ENCODE measurements at places on chromosomes 1 and 21. TPM values are rescaled to one million over a fixed set of nuclear protein-coding genes. Genes with fewer than 3 reads are reported as not detected.

TNNT2 gene
- polyA plus RNA-seq = 20.8 TPM

DNA sequence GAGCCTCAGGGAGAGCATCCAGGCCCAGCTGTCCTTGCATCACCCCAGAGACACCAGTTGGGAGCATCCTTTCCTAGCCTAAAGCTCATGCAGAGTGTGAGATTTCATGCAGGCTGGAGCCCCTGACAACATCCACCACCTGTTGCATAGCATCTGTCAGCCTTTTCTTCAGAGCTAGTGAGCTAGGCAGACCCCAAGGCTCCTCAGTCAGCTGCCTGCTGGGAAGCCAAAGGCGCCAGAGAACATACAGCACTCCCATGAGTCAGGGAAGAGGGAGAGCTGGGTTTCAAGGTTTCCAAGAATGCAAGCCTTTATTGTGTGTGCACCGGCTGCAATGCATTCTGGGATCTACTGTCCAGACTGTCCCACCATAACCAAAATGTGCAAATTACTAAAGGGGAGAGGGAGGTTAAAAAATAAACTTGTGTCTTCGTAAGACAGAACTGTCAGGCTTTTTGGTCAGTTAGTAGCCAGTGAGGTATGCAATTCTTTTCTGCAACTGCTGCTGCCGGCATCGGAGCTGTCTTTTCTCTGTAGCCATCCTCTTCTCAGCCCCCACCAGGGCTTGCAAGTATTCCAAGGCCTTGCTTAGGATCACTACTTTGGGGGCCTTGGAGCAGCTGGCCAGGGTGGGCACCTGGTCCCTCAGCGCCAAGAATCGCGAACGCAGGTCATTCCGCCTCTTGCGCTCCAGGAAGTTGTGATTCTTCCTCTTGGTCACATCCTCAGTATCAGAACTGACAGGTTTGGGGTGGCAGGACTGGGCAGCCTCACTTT, 4.6 kb downstream of the MYCL start:
- DNase-seq = no peak

DNA sequence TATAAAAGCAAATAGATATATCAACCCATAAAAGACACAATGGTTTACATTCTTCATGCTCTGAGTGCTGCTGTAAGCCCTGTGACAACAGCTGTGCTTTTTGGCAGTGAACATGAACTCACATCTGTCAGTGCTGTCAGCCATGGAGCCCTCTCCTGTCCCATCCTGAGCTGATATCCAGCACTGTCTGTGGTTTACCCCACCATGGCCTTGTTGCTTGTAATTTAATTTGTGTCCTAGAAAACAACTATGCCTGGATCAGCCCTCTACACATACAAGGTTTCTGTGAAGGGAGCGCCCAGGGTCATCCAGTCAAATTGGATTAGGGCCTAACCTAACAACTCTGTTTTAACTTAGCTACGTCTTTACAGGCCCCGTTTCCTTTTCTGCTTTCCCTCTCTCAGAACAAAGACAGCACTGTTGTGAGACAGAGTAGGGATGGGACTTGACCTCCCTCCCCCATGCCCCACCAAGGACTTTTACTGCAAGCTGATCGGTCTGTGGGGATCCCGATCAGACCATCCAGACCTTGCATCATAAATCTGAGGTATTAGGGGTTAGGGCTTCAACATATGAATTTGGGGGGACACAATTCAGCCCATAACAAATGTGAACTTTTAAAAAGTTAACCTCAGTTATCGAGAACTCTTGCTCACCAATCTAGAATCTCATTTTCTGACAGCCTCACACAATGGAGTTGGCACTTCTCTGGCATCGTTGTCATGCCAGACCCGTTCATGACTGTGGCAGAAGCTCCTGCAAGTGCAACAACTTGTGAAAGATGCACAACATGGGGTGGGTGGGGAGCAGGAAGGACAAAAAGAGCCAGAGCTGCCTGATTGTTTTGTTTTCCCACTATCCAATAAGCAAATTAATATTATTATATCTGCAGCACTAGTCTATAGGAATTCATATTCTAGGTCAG, 16.4 kb upstream of the SLC44A3 start:
- no peak for DNase-seq

DNA sequence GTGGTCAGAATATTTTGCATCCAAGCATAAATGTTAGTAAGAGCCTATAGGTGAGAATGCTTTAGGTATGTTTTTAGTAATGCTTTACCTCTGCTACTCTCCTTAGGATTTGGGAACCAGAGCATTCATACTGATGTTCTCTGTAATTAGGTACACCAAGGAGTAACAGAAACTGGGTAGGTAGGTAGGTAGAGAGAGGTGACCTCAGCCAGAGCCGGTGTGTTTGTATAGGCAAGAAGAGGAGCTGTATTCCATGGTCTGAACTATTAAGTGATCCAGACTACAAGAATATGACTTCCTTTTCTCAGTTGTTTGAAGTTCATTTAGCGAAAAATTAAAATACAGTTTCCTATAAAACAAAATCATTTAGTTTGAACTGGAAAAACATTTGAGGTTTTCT, 108.5 kb downstream of the SDCCAG8 start:
- DNase-seq = no peak

MAN1C1 gene
- 21.2 TPM for polyA plus RNA-seq

KRTAP19-1 gene
- not detected for polyA plus RNA-seq

DNA sequence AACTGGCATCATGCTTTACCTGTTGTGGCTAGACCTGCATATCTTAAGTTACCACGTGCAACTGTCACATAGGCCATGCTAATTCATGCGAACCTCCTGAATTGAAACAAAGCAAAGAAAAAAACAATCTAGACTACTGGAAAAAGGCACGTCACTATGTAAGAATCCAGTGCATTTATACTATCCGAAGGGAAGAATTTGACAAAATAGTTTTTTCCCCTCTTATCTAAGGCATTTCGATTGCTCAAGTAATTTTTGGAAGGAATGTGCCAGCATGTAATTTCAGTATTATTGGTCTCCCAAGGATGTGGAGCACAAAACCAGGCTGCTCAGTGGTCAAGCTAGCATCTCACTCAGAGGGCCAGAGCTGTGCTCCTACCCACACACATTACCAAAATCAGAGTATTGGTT, 31.5 kb upstream of the C1orf198 start:
- DNase-seq = no peak

DNA sequence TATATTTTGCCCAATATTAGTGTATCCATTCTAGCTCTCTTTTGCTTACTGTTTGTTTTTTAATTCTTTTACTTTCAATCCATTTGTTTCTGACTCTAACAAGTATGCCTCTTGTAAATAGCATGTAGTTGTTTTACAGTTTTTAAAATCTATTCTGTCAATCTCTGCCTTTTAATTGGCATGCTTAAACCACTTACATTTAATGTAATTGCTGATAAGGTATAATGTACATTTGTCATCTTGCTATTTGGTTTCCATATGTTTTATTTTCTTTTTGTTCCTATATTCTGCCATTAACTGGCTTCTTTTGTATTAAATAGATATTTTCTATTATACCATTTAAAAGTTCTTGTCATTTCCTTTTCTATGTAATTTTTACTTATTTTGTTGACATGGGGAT, 16.2 kb upstream of the MAB21L3 start:
- no peak for DNase-seq

CAPN9 gene
- polyA plus RNA-seq = 13.5 TPM

S100B gene
- 19.8 TPM for polyA plus RNA-seq

PSMG1 gene
- polyA plus RNA-seq = 56.6 TPM

- no peak for DNase-seq
Measured at GRCh38 chr1:101995984-101996745, 561 bp downstream of the OLFM3 start.

DNA sequence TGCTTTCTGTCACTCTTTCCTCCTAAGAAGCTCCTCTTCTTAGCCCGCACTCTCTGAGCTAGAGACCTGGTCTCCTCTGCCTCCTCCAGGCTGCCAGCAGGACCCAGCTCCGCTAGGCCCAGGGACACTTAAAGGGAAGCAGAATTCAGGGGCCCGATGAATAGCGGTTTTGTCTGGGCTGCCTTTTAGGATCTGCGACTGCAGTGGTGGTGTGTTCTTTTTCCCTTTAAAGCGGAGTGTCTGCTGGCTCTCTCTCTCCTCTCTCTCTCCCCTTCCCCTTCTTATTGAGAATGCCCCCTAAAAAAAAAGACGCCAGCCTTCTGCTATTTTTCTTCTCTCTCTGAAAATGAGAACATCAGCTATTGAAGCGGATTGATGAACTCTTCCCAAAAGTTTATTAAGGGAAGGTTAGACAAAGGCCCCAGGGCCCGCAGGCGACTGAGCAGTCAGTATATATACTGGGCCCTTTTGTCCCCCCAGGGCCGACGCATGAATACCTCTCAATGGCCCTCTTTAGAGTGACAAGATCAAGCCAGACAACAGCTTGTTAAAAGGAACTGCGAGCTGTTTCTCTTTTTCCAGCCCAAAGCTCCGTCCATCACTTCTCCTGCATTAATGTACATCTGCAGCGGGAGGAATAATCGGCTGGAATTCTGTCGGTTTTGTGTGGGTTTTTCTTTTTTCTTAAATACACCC, 27.0 kb downstream of the PAX7 start:
- no peak for DNase-seq

GRCh38 chr1:24294228-24294672, 24.9 kb upstream of the GRHL3 start:
- no peak for DNase-seq

PIGC gene
- polyA plus RNA-seq = 30.6 TPM

DNA sequence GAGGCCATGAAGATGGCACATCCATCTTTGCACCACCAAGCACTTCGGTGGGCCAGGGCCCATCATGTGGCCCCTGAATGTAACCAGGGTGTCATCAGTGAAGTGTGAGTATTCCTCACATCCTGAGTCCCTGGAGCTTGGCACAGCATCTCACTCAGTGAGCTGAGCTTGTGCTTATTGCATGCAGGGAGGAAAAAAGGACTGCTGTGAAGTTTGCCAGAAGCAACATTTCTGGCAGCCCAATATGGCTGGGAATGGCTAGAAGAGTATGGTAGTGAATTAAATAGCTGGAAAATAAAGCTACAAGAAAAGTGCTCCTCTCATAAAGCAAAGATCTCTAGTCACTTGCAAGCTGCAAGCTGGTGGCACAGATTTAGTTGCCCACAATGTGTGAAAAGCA, 109.3 kb downstream of the TNFSF18 start:
- DNase-seq = no peak

IGFN1 gene
- 0.42 TPM for polyA plus RNA-seq

GRCh38 chr1:24417681-24418080, 2.1 kb downstream of the NIPAL3 start:
- DNase-seq = no peak

DYNLT5 gene
- 3.3 TPM for polyA plus RNA-seq

KPNA6 gene
- 25.3 TPM for polyA plus RNA-seq

DNA sequence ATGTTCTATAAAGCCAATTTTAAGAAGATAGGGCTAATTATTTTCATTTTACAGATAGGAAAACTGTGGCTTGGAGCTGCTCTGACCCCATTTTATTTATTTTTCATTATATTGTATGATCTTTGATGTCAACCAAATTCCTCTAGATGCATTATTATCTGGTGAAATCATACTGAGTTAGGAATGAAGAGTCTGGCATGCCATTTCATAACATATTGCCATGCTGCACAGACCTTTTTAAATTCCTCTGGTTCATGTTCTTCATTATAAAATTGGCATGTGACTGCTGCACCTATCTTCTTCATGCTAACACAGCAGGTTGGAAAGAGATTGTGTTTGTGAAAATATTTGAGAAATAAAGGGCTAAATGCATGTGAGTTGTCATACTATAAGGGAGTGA, 12.7 kb downstream of the PRRX1 start:
- DNase-seq = no peak

DNA sequence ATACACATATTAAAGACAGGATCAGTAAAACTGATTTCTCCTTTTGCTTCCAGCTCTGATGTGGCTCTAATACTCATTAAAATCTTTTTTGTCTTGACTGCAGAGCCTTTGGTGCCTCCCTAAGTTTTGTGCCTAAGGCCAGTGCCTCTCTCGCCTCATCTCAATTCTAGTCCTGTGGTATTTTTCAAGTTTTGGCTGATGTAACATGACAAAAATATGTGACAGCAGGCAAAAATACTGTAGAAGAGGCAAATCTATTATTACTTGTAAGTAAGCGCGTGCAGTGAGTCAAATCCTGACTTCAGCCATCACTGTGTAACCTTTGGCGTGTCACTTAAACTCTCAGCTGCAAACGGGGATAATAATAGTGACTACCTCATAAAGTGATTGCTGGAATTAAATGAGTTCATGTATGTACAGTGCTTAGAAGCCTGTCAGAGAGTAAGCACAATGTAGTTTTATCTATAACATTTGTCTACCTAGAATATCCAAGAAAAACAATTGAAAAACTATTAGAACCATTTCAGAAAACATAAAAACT, 74.0 kb downstream of the MAB21L3 start:
- DNase-seq = no peak

GRCh38 chr1:27596261-27596660, 7.7 kb downstream of the AHDC1 start:
- DNase-seq = no peak

GABPA gene
- polyA plus RNA-seq = 26.3 TPM

DNA sequence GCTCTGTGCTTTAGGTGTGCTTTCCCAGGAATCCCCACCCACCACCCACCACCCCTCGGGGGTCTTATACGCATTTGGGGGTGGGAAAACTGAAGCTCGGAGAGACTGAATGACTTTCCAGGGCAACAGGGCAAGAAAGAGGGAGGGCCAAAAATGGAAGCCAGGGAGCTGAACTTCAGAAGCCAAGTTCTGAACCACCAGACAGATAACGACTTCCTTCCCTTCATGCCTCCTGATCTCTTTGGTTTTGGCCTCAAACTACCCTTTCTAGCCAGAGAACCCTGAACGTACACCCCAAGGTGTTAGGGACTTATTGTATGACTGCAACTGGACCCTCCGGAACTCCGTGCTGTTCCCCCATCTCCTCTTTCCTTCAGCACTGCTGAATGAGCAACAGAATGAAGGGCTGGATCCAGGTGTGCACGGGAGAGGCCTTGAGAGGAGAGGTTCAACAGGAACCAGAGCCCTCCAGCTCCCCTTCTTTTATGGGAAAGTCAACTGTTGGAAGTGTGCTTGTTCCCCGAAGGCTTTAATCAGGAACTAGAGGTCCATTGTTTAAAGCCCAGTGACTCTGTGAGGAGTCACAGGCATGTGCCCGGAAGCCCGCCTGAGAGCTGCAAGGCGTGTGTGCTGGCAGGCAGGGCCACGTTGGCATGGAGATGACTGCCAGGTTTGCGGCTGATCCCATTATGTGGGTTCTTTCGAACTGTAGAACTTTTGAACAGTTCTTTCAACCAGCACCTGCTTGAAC, 3.1 kb downstream of the BACE2 start:
- no peak for DNase-seq

DNA sequence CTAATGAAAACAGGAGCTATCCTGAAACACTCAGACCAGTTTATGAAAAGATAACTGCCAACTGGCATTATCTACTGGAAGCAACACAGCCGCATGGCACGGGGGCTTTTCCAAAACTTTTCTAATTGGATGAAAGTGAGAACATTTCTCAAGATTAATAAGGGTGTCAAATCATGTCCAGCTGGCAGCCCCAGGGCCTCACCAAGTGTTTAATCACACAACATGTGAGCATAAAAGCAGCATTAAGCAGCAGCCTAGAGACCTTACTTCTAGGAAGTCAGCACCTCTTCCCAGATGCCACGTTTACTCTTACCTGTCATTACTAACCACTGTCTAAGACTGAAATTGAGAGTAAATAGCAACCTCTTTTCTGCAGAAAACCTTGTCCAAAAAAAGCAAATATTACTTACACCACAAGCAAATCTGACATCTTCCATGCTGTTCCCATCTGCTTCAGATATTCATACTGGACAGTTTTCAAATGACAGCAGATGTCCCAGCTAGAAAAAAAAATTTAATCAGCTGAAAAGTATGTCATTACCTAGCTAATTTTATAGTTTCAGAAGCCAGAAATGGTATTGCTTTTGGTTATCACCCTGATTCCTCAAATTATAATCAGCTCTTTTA, 341.5 kb upstream of the ZP4 start:
- no peak for DNase-seq

MRPL20 gene
- 135 TPM for polyA plus RNA-seq
